ENCODE measurements at places on chromosomes 2 and 18.

GRCh38 chr18:9290156-9290555, 44.4 kb upstream of the TWSG1 start:
- peak; percentile 13 for DNase-seq

- peak; percentile 62 for DNase-seq
Observed at GRCh38 chr2:27889774-27890145, 427 bp downstream of the RBKS start.

DNA sequence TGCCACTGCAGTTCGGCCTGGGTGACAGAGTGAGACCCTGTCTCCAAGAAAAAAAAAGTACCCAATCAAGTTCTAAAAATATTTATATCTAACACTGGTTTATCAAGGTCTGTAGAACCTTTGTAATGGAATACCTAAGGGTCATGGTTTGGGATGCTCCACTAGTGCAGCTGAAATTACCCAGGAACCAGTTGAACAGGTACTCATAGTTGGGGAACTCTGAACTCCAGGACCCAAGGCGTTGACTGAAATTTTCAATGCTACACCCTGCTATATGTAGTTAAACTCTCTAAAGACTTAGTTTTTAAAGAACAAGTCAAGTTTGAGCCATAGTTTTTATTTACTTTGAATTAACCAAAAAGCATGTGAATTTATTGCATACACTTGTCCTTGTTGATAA, 55.1 kb downstream of the FAM117B start:
- DNase-seq = no peak

- DNase-seq = no peak
Observed at GRCh38 chr2:33812707-33813106, 213.6 kb upstream of the FAM98A start.

- DNase-seq = no peak
Observed at GRCh38 chr2:1701556-1702185, 42.6 kb downstream of the PXDN start.

DNA sequence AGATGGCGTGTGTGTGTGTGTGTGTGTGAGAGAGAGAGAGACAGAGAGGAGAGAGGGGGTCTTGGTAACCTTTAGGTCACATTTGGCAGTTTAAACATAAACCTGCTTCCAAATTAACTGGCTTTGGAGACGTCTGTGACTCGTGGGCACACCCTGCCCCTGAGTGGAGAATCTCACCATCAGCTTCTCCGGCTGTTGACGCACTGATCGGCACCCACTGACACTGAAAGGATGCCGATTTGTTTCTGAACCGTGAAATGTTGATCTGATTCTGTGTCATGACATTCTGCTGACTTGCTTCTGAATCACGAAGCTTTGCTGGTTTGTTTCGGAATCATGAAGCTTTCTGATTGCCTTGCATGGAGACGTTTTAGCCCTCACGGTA, 114.7 kb downstream of the RTP5 start:
- no peak for DNase-seq

- no peak for DNase-seq
Observed at GRCh38 chr18:62365420-62365819, 40.3 kb downstream of the TNFRSF11A start.

DNA sequence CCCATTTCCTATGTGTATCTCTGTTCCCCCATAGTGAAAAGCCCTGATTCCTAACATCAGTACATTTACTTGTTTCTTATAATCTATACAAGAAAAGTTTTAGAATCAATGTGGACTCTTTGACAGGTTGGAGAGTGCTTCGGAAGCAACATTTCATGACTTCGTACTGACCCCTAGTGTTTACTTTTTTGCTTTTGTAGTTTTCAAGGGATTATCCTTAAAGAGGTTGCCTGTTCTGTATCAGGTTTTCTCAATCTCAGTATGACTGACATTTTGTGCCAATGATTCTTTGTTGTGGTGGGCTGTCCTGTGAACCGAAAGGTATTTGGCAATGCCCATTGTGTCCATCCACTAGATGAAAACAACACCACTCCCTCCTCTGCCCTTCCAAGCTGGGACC, 43.3 kb upstream of the SERPINB2 start:
- peak; percentile 47 for DNase-seq

- DNase-seq = no peak
Observed at GRCh38 chr18:26196605-26197004, 29.6 kb upstream of the TAF4B start.

- DNase-seq = no peak
Observed at GRCh38 chr18:26960911-26961310, 95.4 kb upstream of the AQP4 start.

GRCh38 chr2:239195992-239196391, 204.8 kb downstream of the HDAC4 start:
- no peak for DNase-seq

DNA sequence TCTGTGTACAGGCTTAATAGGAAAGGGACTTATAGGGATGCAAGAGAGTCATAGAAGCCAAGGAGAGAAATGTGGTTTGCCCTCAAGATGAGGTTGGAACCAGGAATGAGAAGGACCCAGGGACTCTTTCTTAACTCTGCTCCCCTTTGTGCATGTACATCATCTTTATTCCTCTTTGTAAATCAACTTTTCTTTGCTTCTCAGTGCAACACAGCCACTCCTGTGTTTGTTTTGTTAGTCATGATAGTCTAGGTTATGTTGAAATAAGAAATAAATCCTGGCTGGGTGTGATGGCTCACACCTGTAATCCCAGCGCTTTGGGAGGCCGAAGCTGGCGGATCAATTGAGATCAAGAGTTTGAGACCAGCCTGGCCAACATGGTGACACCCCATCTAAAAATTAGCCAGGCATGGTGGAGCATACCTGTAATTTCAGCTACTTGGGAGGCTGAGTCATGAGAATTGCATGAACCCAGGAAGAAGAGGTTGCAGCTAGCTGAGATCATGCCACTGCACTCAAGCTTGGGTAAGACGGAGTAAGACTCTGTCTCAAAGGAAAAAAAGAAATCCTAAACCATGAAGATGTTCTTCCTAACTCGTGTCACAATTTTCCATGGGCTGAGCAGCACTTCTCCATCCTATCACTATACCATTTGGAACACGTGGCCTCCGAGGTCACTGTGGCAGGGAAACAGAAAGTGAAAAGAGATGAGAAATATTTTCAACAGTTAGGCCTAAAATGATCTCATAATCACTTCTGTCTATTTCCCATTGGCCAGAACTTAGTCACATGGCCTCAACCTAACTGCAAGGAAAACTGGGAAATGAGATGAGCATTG, 73.0 kb upstream of the TMEM17 start:
- peak; percentile 41 for DNase-seq

DNA sequence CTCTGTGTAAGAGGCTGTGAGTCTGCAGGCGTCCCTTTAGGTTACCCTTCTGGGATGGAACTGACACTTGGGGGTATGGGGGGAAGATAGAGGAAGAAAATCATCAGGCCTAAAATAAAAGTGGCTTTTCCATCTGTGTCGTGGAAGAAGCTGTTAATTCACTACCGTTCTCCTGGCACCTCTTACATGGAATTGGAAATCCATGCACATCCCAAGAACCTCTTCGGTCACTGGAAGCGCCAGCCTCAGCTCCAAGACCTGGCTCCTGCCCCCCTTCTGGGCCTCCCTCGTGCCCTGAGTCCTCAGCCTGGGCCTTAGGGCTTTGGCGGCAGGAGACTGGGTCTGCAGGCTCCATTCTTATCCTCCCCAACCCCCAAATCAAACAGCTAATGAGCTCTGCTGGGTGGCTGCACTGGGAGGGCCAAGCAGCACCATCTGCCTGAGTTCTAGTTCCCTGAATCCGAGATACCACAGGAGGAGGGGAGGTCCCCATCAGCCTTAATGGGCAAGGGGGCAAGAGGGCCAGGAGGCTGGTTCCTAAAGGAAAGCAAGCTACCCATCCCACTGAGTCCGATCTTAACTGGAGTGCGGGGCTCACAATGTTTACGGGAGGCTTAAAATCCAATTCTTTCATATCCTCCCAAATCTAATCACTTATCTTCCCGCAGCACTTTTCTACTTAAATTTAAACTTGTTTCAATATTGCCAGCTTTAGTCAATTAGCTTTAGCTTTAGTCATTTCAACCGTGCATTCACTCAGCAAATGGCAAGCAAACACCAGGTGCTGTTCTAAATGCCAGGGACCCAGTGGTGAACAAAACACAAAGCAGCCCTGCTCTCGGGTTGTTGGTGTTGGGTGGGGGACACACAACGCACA, 52.8 kb downstream of the FAM178B start:
- DNase-seq = no peak

GRCh38 chr18:9321736-9322135, 12.8 kb upstream of the TWSG1 start:
- no peak for DNase-seq

DNA sequence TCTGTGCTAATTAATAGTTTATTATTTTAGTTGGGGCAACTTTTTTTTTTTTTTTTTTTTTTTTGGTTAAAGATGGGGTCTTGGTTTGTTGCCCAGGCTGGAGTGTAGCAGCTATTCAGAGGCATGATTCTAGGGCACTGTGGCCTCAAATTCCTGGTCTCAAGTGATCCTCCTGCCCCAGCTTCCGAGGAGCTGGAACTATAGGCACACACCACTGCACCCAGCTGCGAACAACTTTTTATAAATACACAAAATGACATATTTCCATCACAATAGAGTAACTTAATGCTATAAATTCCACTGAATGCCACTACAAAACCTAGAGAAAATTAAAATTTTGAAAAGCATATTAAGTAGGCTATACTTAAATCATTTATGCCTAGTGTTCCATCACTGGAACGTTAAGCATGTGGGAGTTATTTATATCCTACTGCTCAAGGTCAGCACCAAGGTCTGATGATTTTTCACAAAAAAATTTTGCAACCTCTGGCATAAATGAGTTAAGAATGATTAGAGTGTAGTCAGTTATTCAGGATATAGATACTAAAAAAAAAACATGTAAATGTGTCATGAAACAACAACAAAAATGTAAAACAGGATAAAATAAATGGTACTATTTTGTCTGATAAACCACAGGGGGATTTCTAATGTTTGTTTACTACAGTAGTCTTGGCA, 46.8 kb downstream of the GFPT1 start:
- DNase-seq = no peak

DNA sequence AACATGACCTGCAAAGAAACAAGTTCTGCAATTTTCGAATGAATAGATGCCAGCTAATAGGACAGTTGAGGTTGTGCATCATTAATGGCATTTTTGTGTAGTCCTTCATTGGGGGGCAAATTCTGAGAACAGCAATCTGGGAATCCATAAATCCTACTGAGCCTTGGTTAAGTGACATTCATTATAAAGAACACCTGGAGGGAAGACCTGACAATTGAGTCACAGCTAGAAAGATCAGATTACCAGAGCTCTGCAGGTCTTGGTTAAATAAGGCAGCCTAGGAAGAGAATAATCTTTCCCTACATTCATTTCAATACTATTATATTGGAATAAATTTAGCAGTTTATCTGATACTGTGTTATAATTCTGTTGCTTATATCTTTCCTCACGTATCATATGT, 14.3 kb downstream of the KCNH7 start:
- DNase-seq = no peak

DNA sequence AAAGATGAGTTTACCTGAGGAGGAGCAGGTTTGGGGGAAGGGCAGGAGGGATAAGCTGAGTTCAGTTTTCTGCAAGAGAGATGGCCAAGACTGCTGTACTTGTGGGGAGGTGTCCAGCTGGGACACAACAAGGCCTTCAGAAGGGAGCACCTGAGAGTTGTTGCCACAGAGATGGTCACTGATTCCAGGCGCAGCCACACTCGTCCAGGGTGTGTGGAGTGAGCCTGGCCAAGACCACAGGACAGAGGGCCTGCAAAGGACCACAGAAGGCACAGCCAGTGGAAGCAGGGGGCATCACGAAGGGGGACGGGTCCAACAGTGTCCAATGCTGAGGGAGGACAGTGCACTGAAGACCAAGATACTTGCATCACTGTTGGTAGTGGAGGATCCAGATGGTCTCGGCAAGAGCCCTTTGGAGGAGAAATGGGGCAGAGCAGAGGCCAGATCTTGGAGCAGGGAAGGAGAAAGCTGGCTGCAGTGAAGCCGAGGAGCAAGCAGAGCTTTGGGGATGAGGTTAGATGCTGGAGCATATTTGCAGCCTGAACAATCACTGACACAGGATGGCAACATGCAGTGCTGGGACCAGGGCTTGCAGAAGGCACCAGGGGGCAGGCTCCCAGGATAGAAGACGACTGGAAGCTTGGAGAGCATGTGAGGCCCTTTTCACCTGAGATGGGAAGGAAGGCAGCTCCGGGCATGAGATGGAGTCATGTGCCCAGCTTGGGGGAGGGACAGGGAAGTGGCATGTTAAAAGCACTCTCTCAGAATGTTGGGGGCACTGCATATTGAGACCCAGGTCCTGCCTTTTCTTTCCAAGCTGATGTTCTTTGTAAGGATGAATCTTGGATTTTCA, 214.0 kb downstream of the CYP26B1 start:
- peak; percentile 21 for DNase-seq

DNA sequence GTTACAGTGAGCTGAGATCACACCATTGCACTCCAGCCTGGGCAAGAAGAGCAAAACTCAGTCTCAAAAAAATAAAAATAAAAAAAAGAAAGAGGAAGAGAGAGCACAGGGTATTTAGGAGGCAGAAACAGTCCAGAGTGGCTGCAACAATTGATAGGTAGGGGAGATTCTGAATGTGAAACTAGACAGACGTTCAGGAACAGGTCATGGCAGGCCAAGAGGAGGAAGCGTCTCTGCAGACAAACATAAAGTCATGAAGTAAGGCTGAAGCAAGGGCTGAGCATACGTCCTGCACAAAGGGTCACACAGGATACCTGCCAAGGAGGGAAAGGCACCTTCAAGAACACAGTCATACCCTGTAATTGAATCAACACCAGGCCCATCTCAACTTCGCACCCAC, 64.1 kb upstream of the ZNF532 start:
- DNase-seq = no peak

DNA sequence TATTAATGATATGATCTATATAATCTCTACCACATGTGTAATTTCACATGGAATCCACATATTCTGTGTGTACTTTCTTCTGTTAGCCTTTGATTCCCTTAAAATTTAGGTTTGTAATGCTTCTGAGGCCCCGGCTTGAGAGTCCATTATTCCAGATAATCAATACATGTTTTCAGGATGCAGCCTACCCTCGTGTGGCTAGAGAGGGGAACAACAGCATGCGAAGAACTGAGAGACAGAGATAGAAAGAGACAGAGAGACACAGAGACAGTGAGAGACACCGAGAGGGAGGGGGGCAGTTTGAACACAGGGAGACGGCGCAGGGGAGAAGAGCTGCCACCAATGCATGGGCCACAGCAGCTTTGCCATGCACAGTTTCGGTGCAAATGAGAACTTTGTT, 185.4 kb downstream of the SNTG2 start:
- peak; percentile 11 for DNase-seq

- DNase-seq = no peak
Observed at GRCh38 chr2:7609974-7610373, 692.8 kb downstream of the RNF144A start.

DNA sequence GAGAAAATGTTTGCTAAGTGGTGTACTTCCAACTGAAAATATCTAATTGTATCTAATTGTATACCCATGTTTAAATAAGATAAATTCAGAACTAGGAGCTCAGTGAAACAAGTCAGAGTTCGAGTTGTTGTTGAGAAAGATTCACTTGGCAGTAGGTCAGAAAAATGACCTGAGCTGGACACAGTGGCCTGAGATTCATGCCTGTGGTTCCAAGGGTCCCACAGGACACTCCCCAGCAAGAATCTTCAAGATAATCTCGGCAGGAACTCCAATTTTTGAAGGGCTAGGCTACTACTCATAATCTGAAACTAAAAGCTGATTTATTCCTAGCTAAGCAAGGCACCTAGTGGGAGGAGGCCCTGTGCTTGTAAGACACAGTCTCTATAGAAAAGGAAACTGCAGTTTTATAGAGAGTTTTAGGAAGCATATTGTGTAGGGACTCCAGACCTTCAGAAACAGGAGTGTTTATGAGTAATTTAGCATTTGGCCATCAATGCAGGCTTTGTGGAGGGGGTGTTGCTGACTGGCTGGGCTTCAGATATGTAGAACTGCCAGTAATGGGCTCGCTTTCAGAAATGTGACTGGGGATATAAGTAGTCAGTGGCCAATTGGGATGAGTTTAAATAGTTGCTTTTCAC, 43.2 kb downstream of the SP140 start:
- no peak for DNase-seq

Data from astrocyte of the hippocampus (primary cell).